Activated naive CD8-positive, alpha-beta T cell treated with anti-CD3 and anti-CD28 coated beads, Interleukin-2, amount 50 U/mL, for 16 hours (primary cell): ENCODE measurements at places on chromosomes 7 and 10.

GRCh38 chr10:132627666-132628531 lies 90.3 kb downstream of the INPP5A start:
- no peak for DNase-seq

DNA sequence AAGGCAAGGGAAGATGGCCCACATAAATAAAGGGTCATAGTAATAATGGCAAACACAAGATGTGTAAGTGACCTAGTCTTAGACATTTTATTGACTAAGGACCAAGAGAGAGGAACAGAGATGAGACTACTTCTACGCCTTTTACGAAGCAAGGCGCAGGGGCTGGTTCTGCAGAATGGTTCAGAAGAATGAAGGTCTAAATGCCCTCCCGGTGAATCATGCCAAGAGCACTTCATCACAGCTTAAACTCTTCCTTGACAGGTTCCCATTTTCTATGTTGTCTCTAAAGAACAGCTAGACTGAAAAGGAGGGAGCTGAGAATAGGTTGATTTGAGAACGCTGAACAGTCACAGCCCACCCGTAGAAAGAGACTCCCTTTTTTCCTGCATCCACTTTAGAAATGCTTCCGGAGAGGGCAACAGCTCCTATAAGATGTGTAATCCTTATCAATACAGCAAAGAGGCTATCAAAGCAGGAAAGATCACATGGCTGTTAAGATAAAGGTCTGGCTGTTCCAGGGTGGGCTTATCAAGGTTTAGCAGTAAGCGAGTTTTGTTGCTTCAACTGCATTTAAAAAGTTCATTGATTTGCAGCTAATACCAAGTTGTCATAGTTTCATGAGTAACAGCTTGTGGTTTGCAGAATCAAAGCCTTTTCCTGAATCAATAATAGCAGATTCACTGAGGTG lies 93.4 kb upstream of the AUTS2 start:
- DNase-seq, result no peak

- DNase-seq, result no peak
Measured at GRCh38 chr7:111041577-111041976, 49.4 kb upstream of the LRRN3 start.

- no peak for DNase-seq
Measured at GRCh38 chr7:55026086-55026790, 7.4 kb downstream of the EGFR start.

GRCh38 chr10:7092603-7093002 lies 318.2 kb downstream of the SFMBT2 start:
- no peak for DNase-seq

DNA sequence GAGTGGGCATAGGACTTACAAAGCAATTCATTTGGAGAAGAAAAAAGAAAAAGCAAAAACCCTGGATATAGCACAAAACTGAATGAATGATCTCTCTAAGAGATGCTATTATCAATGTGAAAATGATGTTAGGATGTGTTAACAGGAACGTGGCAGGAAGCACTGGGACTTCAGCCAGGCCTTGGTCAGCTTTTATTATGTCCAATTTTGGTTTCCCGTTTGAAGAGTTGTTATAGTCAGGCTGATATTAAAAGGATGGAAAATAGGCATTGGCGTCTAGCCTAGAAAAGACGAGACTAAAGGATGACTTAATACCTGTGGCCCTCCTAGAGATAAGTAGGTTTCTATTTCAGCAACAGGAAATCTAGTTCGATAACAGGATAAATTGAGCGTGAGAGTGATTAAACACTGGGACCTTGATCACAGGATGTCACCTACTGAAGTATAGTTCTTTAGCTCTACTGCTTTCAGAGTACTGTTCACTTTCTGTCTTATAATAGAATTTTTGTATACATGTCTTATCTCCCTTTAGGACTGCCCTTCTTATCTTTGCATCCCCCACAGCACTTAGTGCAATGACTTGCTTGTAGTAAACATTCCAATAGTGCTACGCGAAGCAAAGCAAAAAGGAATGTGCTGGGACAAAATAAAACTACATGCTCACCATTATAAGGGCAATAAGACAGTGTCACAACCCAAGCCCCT lies 99.8 kb upstream of the AGBL3 start:
- no peak for DNase-seq

DNA sequence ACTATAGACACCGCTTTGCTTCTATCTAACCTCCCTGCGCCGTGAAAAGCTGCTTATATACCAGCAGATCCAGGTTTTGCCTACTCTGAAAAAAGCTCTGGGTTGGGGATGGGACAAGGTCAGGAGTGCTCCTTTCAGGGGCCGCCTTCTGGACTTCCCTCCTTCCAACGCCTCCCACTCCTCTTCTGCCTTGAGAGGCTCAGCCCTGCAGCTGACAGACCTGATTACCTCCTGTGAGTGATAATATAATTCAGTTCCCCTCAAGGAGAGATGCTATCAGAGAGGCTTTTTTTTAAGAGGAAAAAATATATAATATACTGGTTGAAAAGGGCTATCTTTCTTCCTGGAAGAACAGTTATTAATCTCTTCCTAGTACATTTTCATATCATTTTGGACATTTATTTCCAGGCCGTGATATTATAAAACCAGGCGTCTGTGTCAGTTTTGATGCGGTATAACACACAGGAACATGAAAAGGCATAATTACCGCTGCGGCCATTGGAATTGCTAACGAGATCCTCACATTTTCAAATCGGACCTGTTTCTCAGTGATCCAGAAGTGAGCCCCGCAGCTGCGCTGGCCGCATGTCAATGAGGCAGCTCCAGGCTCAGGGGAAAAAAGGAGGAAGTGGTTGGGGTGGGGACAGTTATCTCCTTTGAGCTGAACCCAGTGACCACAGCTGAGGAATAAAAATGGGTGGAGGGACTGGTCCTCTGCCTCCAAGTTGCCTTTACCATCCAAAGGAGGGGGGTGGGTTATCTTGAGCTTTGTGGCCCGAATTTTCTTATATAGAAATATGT lies 457.1 kb downstream of the TYW1 start:
- DNase-seq, result no peak
